Mesangial cell (primary cell): ENCODE measurements at places on chromosomes 6 and 20. TPM values are rescaled to one million over a fixed set of nuclear protein-coding genes. Genes with fewer than 3 reads are reported as not detected.

PREX1 gene
- total RNA-seq = 1.1 and 3.9 TPM in 2 replicates

PDE7B gene
- total RNA-seq = 0.33 and 1.4 TPM in 2 replicates

HLA-G gene
- total RNA-seq = not detected in 2 replicates

SLC17A1 gene
- total RNA-seq = 0.25 TPM in 1 of 2 replicates, not detected in the other

TINAG gene
- 0.16 and 4.6 TPM in 2 replicates for total RNA-seq

TMEM170B gene
- total RNA-seq = 0.65 and 1.4 TPM in 2 replicates

FLRT3 gene
- total RNA-seq = 2.1 and 11.8 TPM in 2 replicates

NFKBIL1 gene
- 15.2 and 45.0 TPM in 2 replicates for total RNA-seq
